ENCODE measurements at places on chromosomes 4 and X.

- no peak for DNase-seq
Observed at GRCh38 chr4:7788694-7789425, 150.8 kb downstream of the AFAP1 start.

GRCh38 chrX:39830414-39830813, 267.3 kb downstream of the BCOR start:
- DNase-seq, result no peak

DNA sequence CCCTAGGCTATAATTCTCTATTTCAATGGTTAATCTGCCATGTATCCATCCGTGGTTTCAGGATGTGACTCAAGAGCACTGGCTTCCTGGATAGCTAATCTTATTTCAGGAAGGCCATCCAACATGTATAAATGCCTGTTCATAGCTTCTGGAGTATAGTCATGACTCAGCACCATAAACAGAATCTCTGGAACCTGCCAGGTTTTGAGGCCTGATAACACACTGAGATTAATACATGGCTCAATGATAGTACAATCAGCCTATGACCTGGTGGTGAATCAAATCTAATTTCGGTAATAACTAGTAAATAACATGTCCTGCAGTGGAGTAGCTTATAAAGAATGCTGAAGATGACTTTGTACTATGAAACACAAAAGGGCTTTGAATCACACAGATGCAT, 5.7 kb upstream of the IL13RA2 start:
- no peak for DNase-seq

DNA sequence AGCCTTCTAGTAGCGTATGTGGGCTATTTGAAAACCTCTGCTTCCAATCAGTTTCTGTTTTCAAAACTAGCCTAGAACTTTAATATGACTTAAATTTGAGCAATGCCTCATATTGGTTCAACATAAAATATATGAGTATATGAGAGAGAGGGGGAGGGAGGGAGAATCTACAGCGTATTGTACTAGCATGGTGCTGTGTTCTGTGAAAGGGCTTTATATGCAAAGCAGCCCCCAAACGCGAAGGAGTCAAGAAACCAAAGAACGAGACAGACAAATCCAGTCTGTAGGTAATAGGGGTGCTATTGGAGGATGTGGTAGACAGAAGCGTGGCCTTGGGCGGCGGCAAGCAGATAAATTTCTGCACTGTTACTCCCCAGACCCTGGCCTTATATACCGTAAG, 784 bp upstream of the ANXA5 start:
- DNase-seq, result no peak

GRCh38 chr4:56448301-56448700, 12.2 kb downstream of the PAICS start:
- no peak for DNase-seq

DNA sequence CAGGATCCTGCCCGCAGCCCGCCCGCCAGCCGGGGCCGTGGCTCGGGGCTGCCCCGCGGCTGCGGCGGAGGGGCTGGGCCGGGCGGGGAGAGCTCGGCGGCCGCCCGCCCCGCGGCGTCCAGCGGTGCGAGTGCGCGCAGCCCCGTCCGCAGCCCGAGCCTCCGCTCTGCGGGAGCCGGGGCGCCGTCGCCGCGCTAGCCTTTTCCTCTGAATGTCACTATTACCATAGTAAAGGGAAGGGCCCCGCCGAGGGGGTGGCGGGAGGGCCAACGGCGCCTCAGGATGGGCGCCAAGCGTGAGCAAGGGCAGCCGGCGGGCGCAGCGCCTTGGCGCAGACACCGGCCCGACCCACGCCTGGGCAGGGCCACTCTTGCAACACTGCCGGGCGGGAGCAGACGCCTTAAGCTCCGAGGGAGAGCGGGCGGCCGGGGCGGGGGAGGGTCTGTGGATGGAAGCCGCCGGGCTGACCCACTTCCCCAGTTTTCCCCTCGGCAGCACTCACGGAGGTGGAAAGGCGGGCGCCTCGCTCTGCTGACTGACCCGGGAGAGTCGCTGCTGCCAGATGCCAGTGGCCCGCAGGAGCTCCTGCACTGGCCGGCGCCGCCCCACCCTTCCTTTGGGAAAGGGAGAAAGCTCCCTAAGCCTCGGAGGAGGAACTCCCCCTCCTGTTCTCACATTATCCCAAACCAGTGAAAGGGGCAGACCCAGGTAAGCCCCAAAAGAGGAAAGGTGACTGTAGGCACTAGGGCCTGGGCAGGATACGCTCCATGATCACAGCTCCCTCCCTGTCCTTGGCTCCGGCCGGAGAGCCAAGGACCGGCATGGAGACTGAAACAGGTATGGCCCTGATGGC, 329.4 kb downstream of the HNRNPD start:
- no peak for DNase-seq
